ENCODE measurements at places on chromosomes 2 and 18. TPM values are rescaled to one million over a fixed set of nuclear protein-coding genes. Genes with fewer than 3 reads are reported as not detected.

CD8B gene
- 0.62 TPM for total RNA-seq

FSHR gene
- not detected for total RNA-seq

CELF4 gene
- 0.24 TPM for total RNA-seq

FNDC4 gene
- 3.0 TPM for total RNA-seq

MARCHF4 gene
- not detected for total RNA-seq

DNA sequence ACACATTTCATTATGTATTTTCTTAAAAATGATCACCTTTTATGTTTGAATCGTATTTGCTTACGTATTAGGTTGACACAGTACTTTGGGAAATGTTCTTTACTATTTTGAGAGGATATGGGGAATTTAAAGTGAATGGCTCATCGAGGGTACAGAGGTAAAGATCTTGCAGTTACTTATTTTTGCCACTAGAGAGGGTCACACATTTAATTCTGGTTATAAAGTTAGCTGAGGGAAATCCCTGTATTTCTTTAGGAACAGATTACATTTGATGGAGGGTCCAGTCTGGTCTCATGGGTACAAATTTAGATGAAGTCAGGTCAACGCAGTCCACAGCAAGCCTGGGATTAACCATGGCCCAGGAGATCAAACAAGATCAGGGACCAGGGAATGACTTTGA is 24.5 kb downstream of the DYNC2LI1 start:
- no peak for DNase-seq

- no peak for DNase-seq
Observed at GRCh38 chr18:31591628-31592027, at the start of gene TTR. Gene TTR, plus strand, starts transcription at chr18:31591877. Its CDS starts 26 bp downstream, at chr18:31591903.

DNA sequence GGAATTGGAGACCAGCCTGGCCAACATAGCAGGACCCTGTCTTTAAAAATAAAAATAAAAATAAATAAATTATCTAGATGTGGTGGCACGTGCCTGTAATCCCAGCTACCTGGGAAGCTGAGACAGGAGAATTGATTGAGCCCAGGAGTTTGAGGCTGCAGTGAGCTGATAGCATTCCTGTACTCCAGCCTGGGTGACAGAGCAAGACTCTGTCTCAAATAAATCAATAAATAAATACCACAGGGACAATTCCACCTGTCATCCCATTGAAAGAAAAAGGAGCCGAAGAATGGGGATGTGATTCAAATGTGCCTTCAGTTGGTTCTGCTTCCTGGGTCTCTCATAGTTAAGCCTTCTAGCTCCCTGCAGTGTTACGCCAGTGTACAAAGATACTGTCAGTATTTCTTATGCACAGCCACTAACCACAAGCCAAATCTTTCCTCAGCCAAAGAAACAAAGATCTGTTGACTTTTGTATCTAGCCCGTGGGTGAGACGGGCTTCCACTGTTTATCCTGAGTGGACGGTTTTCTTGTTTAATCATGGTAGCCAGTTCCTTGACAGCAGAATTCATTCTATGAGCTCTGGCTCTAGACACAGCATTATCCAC is 12.6 kb downstream of the LGALSL start:
- DNase-seq, result no peak

- DNase-seq, result no peak
Observed at GRCh38 chr2:50315336-50315735, 716.6 kb downstream of the NRXN1 start.
